Tibial nerve (tissue), 4 donors: ENCODE measurements at places on chromosomes 1 and 21.
A peak's percentile ranks its signal among the peaks of the same experiment; 100 is the strongest.

DNA sequence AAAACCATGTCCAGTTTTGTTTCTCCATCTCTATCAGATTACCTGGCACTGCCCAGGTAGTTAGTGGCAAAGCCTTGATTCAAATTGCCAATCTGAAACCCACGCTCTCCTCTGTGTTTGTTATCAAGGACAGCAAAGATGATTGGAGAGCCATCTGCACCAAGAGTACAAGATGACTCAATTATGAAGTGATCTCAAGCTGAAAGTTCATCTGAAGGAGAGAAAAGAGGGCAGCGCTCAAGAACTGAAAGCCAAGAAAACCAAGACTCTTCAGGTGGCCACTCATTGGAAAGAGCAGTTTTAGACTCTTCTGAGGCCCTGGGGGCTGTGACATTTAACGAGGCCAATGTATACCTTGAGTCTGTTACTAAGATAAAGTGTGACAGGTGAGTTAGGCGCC, 13.8 kb downstream of the RXRG start:
- no peaks in the 10 kb centered on the region for H3K4me1 ChIP-seq
- DNase-seq = no peak
- H3K4me3 ChIP-seq = no peak overlapping the region
- H3K27me3 ChIP-seq = no peaks in the 10 kb centered on the region

DNA sequence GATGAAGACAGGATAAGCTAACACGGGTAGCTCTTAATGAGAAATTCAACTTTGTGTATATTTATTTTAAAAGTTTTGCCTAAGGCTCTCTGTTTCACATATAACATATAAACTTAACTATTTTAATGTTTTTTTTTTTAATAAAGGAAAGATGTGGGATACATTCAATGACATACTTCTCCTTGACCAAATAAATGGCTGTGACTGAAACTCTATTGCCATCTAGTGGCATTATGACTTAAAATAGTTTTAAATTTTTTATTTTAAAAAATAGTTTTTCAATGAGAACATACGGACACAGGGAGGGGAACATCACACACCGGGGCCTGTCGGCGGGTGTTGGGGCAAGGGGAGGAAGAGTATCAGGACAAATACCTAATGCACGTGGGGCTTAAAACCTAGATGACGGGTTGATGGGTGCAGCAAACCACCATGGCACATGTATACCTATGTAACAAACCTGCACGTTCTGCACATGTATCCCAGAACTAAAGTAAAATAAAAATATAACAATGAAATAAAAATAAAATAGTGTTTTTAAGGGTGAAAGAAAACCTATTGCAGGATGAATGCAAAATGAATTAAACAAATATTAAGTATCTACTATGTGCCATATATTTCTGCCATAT, 83.4 kb downstream of the LYST start:
- no peak overlapping the region for H3K4me3 ChIP-seq
- no peaks in the 10 kb centered on the region for H3K27me3 ChIP-seq
- no peaks in the 10 kb centered on the region for H3K36me3 ChIP-seq
- no peak overlapping the region for H3K27ac ChIP-seq

DNA sequence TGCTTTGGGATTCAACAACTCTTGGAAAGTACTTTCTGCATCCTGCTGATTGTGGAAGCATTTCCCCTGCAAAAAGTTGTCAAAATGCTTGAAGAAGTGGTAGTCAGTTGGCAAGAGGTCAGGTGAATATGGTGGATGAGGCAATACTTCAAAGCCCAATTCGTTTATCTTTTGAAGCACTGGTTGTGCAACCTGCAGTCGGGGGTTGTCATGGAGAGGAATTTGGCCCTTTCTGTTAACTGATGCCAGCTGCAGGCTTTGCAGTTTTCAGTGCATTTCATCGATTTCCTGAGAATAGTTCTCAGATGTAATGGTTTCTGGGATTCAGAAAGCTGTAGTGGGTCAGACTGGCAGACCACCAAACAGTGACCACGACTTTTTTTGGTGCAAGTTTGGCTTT, 47.6 kb upstream of the GJA5 start:
- H3K4me1 ChIP-seq = no peaks in the 10 kb centered on the region
- no peak for DNase-seq
- no peak overlapping the region for H3K27ac ChIP-seq
- H3K36me3 ChIP-seq = no peaks in the 10 kb centered on the region

- no peak for DNase-seq
- H3K27ac ChIP-seq = no peak overlapping the region
- no peak overlapping the region for H3K4me3 ChIP-seq
- H3K36me3 ChIP-seq = no peaks in the 10 kb centered on the region
These were observed 1052.8 kb downstream of the BRINP3 start for GRCh38 chr1:189424746-189425331.

DNA sequence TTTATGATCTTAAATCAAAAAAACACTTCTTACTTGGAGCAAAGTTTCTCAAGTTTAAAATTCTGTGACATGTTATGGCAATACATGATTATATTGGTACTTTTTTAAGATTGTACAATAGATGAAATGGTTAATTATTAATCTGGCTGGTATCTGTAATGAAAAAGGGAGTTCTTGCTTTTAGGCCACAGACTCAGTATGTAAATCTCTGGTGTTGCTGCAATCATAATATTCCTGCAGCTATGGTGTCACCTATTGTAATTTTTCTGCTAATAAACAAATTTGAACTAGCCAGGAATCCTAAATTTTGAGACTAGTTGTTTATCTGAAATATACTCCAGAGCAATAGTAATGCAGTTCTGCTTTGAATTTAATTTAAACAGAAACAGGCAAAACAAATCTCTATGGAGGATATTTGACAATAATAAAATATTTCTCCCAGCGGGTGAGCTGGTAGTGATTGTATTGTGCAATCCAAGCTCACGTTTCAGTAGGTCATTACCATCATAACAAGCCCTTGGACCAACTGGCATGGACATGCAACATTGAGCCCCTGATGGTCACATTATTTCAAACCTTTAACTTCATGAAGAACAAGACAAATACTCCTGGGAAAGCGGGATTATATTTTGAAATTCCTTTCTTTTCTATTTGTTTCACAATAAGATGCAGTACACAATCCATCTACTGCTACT, 77.2 kb upstream of the USH2A start:
- no peak overlapping the region for H3K4me3 ChIP-seq
- no peaks in the 10 kb centered on the region for H3K36me3 ChIP-seq
- H3K27ac ChIP-seq = no peak overlapping the region
- no peak for DNase-seq
- no peaks in the 10 kb centered on the region for H3K4me1 ChIP-seq

- H3K27ac ChIP-seq = no peak overlapping the region
- H3K4me3 ChIP-seq = peak overlapping the region; percentile 79
- H3K27me3 ChIP-seq = no peaks in the 10 kb centered on the region
- H3K4me1 ChIP-seq = no peaks in the 10 kb centered on the region
- no peak for DNase-seq
- peaks cover 5% of the 10 kb centered on the region for H3K36me3 ChIP-seq
These were observed 612 bp downstream of the PSMA5 start for GRCh38 chr1:109425391-109426280.

GRCh38 chr1:36729716-36730510, 247.2 kb upstream of the CSF3R start:
- H3K36me3 ChIP-seq = no peaks in the 10 kb centered on the region
- DNase-seq = no peak
- H3K27me3 ChIP-seq = no peaks in the 10 kb centered on the region
- no peak overlapping the region for H3K4me3 ChIP-seq
- no peak overlapping the region for H3K27ac ChIP-seq

DNA sequence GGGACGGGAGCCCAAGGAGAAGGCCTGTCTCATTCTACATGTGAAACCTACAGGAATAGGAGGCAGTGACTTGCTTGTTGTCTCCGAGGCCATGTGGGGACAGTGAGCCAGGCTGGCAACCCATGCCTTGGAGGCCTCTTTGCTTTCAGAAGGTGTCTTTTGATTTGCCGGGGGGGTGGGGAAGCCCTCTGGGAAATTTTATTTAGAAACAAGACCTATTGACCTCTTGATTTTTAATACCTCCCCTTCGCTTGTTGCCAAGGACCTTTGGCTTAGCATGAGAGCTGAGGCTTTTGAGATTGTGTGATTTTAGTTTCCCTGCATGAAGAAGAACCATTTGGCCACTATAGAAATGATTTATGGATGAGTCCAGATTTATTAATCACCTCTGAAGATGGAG, 4.1 kb downstream of the ARMH1 start:
- H3K36me3 ChIP-seq = no peaks in the 10 kb centered on the region
- H3K4me1 ChIP-seq = peaks cover 45% of the 10 kb centered on the region
- no peak for DNase-seq
- H3K27ac ChIP-seq = no peak overlapping the region

GRCh38 chr21:8992731-8993174, 1528.6 kb upstream of the TPTE start:
- H3K4me3 ChIP-seq = no peak overlapping the region
- no peaks in the 10 kb centered on the region for H3K4me1 ChIP-seq
- H3K36me3 ChIP-seq = no peaks in the 10 kb centered on the region
- H3K27me3 ChIP-seq = no peaks in the 10 kb centered on the region
- no peak for DNase-seq

DNA sequence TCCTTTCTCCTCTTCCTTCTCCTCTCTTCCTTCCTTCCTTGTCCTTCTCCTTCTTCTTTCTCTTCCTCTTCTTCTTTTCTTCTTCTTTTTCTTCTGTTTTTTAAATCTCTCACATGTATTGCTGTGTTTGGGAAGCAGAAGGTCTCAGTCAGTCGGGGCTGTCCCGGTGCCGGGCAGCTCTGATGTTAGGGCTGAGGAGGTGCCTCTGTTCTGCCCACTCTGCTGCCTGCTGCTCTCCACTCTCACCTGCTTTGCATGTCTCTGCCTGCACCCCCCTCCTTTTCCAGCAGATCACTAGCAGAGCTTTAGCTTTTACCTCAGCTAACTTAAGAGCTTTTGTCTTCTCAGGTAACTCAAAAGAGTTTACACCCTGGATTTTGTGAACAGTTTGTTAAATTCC, 276.6 kb downstream of the CHRM3 start:
- H3K27me3 ChIP-seq = no peaks in the 10 kb centered on the region
- no peak overlapping the region for H3K27ac ChIP-seq
- DNase-seq = no peak
- H3K4me3 ChIP-seq = no peak overlapping the region
- H3K4me1 ChIP-seq = no peaks in the 10 kb centered on the region

DNA sequence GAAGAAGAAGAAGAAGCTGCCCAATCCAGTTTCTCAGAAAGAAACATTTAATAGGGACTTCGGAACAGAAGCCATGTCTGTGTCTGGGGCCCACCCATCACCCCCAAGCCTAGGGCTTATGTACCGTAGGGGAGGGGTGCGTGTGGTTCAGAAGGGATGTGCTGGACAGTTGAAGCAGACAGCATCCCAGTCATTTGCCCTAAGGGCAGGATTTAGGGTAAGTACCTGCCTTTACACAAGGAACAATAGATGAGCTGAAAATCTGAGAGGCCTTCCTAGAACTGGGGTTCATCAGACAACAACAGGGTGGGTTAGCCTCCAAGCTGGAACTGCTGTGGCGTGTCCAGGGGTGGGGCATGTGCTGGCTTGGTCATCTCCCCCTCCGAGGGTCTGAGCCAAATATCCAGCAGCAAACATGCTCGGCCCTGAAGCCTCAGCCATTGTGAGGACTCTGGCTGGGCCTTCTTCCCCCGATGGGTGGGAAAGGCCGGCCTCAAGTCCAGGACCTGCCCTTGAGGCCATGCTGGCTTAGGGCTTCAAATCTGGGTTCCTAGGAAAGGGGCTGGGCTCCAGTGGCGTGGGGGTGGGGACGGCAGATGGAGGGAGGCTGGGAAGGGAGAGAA, 12.1 kb downstream of the CSTB start:
- DNase-seq = no peak
- H3K27ac ChIP-seq = no peak overlapping the region
- H3K4me3 ChIP-seq = no peak overlapping the region

- H3K27me3 ChIP-seq = no peaks in the 10 kb centered on the region
- H3K27ac ChIP-seq = no peak overlapping the region
- H3K4me1 ChIP-seq = no peaks in the 10 kb centered on the region
- DNase-seq = no peak
These were observed 124.8 kb upstream of the SYT6 start for GRCh38 chr1:114278430-114278829.

- no peak overlapping the region for H3K4me3 ChIP-seq
- DNase-seq = no peak
- no peaks in the 10 kb centered on the region for H3K27me3 ChIP-seq
- H3K27ac ChIP-seq = no peak overlapping the region
- no peaks in the 10 kb centered on the region for H3K36me3 ChIP-seq
These were observed 43.1 kb downstream of the PTGFRN start for GRCh38 chr1:116952738-116953275.

GRCh38 chr1:67571406-67571805, 113.6 kb upstream of the GADD45A start:
- H3K4me3 ChIP-seq = no peak overlapping the region
- DNase-seq = no peak
- H3K36me3 ChIP-seq = no peaks in the 10 kb centered on the region

DNA sequence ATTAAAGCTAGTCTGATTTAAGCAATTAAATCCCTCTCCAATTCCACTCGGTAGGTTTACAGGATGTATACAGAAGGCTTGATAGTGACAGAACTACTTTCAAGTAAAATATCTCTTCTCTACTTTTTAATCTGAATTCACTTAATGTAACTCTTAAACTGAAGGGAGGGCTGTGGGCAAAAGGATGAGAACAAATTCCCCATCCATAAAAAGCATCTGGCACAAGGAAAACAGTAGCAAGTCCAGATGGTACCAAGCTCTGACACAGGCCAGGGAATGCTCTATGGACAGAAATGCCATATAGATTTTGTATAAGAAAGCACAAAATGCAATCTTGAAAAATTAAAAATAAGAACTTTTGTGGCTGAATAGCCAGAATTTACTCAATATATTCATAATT, 53.1 kb upstream of the USH2A start:
- H3K27ac ChIP-seq = no peak overlapping the region
- no peaks in the 10 kb centered on the region for H3K27me3 ChIP-seq
- H3K4me3 ChIP-seq = no peak overlapping the region
- H3K36me3 ChIP-seq = no peaks in the 10 kb centered on the region
- no peak for DNase-seq
- H3K4me1 ChIP-seq = no peaks in the 10 kb centered on the region

DNA sequence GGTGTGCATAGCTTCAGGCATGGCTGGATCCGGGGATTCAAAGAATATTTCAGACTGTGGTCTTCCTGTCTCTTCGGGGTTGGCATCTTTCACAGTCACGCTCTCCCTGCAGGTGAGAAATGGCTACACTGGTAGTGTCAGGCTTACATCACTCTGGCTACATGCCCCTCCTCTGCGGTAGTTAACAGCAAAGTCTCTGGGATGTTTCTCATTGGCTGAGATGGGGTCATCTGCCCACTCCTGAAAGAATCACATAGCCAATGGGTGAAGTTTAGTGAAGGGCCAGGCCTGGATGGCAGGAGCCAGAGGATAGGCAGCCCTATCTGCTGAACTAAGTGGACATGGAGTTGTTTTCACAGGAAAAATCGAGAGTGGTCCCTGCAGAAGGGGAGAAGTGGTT, 356.5 kb downstream of the MATN1 start:
- H3K36me3 ChIP-seq = no peaks in the 10 kb centered on the region
- no peak overlapping the region for H3K27ac ChIP-seq
- H3K27me3 ChIP-seq = no peaks in the 10 kb centered on the region
- no peak overlapping the region for H3K4me3 ChIP-seq
- no peaks in the 10 kb centered on the region for H3K4me1 ChIP-seq

- no peak for DNase-seq
- H3K4me3 ChIP-seq = no peak overlapping the region
- H3K4me1 ChIP-seq = no peaks in the 10 kb centered on the region
- no peaks in the 10 kb centered on the region for H3K36me3 ChIP-seq
- H3K27ac ChIP-seq = no peak overlapping the region
These were observed 12.4 kb downstream of the NT5C1A start for GRCh38 chr1:39659538-39659937.

GRCh38 chr1:98963064-98963758, 41.5 kb downstream of the PLPPR5 start:
- H3K27me3 ChIP-seq = no peaks in the 10 kb centered on the region
- DNase-seq = no peak
- H3K4me3 ChIP-seq = no peak overlapping the region
- H3K36me3 ChIP-seq = no peaks in the 10 kb centered on the region
- no peak overlapping the region for H3K27ac ChIP-seq
